ENCODE measurements at places on chromosomes 16 and 17. TPM values are rescaled to one million over a fixed set of nuclear protein-coding genes. Genes with fewer than 3 reads are reported as not detected.

CDK5R1 gene
- 14.7 TPM for total RNA-seq

CIBAR2 gene
- total RNA-seq, result not detected

SRL gene
- not detected for total RNA-seq

SENP3 gene
- 67.6 TPM for total RNA-seq
